ENCODE measurements at places on chromosomes 1 and 21.

DNA sequence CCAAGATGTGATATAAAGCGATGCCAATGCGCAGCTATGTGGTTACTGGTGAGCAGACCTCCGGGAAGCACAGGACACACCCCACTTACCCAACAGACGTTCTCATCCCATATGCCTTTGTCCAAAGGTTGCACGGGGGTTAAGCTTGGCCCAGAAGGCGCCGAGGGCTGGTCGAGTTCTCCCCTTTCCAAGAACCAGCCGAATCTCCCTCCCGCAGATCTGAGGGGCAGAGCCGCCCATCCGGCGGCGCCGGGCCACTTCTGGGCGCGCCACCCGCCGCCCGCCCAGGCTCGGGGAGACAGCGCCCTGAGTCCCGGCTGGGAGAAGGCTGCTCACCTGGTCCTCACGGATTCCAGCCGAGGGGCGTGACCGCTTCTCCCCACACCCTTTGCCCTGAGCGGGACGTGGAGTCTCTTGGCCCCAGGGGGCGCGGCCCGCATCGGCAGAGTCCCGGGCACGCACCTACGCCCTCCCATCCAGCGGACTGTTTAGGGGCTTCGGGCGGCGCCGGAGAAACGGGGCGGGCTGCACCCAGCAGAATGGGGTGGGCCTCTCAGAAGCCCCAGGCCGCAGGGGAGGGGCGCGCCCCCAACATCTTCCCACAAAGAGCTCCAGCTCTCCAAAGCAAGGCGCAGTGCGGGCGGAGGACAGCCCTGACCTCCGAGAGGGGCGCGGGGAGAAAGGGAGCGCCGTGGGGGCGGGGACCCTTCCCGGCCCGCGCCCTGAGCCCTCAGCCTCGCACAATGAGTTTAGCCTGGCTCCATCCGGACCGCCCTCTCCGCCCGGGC lies 615 bp downstream of the GPR161 start:
- H3K4me3 ChIP-seq: peak overlapping the region; percentile 66
- peaks cover 24% of the 10 kb centered on the region for H3K4me1 ChIP-seq
- H3K36me3 ChIP-seq: no peaks in the 10 kb centered on the region
- peak; percentile 67 for DNase-seq

DNA sequence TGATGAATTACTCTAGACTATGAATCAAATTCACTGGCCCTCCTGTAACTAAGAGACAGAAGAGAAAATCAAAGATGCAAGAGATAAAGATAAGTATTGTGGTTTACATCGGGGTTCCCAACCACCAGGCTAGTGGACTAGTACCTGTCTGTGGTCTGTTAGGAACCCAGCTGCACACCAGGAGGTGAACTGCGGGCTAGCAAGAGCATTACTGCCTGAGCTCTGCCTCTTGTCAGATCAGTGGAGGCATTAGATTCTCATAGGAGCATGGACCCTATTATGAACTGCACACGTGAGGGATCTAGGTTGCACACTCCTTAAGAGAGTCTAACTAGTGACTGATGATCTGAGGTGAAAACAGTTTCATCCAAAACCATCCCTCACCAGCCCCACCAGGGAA lies 58.9 kb upstream of the DUSP10 start:
- DNase-seq: no peak
- H3K4me3 ChIP-seq: no peak overlapping the region
- H3K27ac ChIP-seq: no peak overlapping the region

DNA sequence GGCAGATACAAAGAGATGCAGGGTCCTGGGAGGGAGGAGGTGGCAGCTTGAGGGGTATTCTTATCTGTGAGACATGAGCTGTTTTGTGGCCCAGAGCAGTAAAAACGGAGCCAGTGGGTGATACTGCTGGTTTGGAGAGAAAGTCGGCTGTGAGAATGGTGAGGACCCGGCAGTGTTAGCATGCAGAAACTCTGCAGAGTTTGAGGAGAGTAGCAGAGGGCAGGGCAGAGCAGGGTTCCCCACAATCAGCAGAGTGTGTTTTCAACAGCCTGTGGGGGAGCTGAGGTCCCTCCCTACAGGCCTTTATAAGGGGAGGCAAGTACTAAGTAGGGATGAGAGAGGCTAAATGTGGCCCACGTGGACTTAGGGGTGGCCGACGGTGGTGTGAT lies 423 bp downstream of the SLAMF8 start:
- no peak for DNase-seq
- peaks cover 6% of the 10 kb centered on the region for H3K4me1 ChIP-seq
- H3K27me3 ChIP-seq: peaks cover 19% of the 10 kb centered on the region
- no peaks in the 10 kb centered on the region for H3K36me3 ChIP-seq

DNA sequence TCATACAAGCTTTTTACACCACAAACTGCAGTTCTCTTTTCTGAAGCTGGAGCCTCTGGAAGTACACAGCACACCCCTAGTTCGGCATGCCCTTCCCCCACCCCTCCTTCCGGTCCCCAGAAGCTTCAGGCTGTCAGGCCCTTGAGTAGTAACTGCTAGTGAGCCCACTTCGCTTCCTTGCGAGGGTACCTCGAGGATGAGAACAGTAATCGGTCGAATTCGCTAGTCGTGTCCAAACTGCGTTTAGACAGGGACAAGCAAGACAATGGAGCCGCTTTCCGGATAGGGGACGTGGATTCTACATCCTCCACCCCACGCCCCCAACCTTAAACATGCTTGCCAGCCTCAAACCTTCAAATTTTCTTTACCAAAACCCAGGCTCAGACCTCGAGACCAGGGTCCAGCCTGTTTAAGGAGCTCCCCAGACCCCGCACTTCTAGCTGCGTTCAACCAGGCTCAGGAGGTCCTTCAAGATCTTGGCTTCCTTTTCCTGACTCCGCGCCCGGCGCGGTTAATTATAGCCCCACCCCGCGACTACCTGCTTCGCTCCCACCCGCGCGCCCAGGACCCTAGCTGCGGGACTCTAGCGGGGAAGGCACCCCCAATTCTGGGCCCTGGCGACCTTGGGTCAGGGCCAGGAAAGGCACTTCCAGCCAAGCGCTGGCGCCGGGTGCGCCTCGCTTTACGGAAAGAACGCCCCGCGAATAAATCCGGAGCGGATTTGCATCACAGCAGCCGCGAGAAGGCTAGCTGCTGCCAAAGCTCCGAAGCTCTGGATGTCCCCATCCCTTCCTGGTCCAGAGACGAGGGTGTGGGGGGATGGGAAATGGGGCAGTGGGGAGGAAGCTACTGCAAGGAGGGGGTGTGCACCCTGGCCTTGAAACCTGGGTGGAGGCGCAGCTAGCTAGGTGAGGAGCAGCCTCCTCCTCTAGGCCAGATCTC lies 8.1 kb upstream of the TSPAN1 start:
- peak overlapping the region; percentile 15 for H3K4me3 ChIP-seq
- H3K4me1 ChIP-seq: peaks cover 9% of the 10 kb centered on the region
- peak; percentile 72 for DNase-seq
- no peaks in the 10 kb centered on the region for H3K36me3 ChIP-seq
- no peak overlapping the region for H3K27ac ChIP-seq

- no peak overlapping the region for H3K4me3 ChIP-seq
- H3K27me3 ChIP-seq: no peaks in the 10 kb centered on the region
- H3K4me1 ChIP-seq: peaks cover 67% of the 10 kb centered on the region
- DNase-seq: no peak
- peak overlapping the region; percentile 88 for H3K27ac ChIP-seq
Observed at GRCh38 chr1:12447849-12448312, 170.1 kb downstream of the DHRS3 start.

DNA sequence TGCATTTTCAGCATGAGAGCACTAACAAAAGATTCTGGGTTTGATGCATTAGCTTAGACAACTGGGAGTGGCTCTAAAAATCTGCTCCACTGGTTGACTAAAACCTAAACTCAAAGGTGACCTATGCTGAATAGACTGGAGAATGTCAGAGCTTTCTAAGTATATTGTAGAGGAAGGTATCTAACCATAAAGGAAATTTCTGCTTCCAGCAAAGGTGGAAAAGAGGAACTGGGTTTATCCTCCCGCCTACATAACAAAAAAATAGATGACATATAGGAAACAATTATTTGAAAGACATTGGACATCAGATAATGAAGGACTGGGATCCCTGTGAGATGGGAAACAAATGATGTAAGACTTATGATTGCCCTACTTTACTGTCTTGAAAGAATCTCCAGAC lies 35.8 kb upstream of the CR2 start:
- H3K27me3 ChIP-seq: no peaks in the 10 kb centered on the region
- no peaks in the 10 kb centered on the region for H3K4me1 ChIP-seq
- H3K4me3 ChIP-seq: no peak overlapping the region
- H3K27ac ChIP-seq: no peak overlapping the region
- no peaks in the 10 kb centered on the region for H3K36me3 ChIP-seq

Measured in sigmoid colon (tissue), 7 donors.